ENCODE measurements at places on chromosomes 7 and 10. TPM values are rescaled to one million over a fixed set of nuclear protein-coding genes. Genes with fewer than 3 reads are reported as not detected.

SCART1 gene
- 1.8 TPM for total RNA-seq

XRCC2 gene
- total RNA-seq = 20.2 TPM

SPDYE8 gene
- not detected for total RNA-seq

RADIL gene
- total RNA-seq = 0.14 TPM

NEURL1 gene
- 1.5 TPM for total RNA-seq

WDFY4 gene
- 1.0 TPM for total RNA-seq

RBP4 gene
- total RNA-seq = not detected

CFAP70 gene
- total RNA-seq = 0.25 TPM

PHKG1 gene
- total RNA-seq = 3.7 TPM

VGF gene
- 0.34 TPM for total RNA-seq

ADAP1 gene
- total RNA-seq = 23.7 TPM

PRPS1L1 gene
- total RNA-seq = not detected

ACHE gene
- not detected for total RNA-seq

CCDC172 gene
- not detected for total RNA-seq

FLNC gene
- total RNA-seq = not detected

ENKUR gene
- not detected for total RNA-seq

CYP17A1 gene
- total RNA-seq = not detected

IFIT2 gene
- total RNA-seq = 5.9 TPM

MEIG1 gene
- total RNA-seq = 0.70 TPM

TLX1 gene
- total RNA-seq = not detected

TMEM229A gene
- not detected for total RNA-seq

TMEM130 gene
- total RNA-seq = not detected

CALHM2 gene
- 78.3 TPM for total RNA-seq

CLDN3 gene
- not detected for total RNA-seq

CHAT gene
- not detected for total RNA-seq

ACTR1A gene
- total RNA-seq = 77.1 TPM

SSBP1 gene
- 173 TPM for total RNA-seq

RSU1 gene
- 89.0 TPM for total RNA-seq
